Astrocyte (in vitro differentiated cells and primary cell): ENCODE measurements at places on chromosomes 13 and 19.

DNA sequence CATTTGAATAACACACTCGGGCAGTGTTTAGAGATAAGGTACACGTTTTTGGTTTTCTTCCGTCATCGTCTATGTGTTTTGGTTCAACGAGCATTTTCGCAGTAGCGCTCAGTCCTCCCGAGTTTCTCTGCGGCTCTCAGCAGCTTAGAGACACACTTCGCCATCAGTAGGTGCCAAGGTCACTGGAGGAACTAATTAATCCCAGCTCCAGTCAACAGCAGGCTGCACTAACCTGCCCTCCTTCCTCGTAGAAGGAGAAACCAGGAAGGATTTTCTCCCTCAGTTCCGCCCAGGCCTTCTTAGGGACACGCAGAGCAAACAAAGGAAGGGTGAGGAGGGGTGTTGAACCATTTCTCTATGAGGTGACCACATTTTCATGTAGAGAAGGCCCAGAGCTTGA is 12.6 kb downstream of the MBNL2 start:
- DNase-seq, result no peak

DNA sequence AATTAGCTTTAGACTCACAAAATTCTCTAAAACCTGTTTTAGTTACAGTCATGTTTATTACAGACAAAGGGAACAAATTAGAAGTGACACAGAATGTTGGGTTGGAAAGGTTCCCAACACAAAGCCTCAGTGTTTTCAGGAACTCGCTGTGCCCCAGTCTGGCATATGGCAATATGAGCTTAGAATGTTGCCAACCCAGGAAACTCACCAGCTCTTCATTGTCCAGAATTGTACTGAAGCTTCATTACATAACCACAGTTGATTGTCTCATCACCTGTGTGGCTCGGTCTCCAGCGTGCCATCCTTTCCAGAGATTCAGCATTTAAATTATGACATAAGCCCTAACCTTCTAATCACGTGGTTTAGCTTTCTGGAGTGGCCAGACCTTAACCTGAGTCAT is 19.1 kb downstream of the ZNF264 start:
- DNase-seq, result no peak

DNA sequence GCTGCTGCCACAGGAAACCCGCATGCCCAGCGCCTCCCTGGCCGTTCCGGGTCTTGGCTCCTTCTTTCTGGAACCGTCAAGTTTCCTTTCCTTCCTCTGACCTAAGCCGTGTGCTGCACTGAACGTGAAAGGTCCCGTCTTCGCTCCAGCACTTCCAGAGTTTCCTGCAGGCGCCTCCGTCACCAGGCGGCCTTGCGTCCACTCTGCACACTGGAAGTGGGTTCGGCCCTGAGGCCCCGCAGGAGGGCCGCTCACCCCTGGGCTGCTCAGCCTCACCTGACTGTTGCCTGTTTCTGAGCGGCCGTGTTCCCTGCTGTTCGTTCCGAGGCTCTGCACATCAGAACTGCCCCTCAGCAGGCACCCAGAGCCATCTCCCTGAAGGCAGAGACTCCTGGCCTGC is 12.3 kb upstream of the MEX3D start:
- no peak for DNase-seq

GRCh38 chr13:45847554-45848224 is 3.9 kb downstream of the SIAH3 start:
- DNase-seq, result peak; percentile 27

- DNase-seq, result no peak
These were observed 90.8 kb downstream of the SLC7A1 start for GRCh38 chr13:29504691-29505090.

GRCh38 chr13:94173312-94173854 is 306.1 kb downstream of the DCT start:
- DNase-seq, result peak; percentile 91

GRCh38 chr19:29482855-29483640 is 42.7 kb upstream of the VSTM2B start:
- DNase-seq, result no peak

- no peak for DNase-seq
These were observed 8.4 kb upstream of the C13orf46 start for GRCh38 chr13:113982296-113982661.

DNA sequence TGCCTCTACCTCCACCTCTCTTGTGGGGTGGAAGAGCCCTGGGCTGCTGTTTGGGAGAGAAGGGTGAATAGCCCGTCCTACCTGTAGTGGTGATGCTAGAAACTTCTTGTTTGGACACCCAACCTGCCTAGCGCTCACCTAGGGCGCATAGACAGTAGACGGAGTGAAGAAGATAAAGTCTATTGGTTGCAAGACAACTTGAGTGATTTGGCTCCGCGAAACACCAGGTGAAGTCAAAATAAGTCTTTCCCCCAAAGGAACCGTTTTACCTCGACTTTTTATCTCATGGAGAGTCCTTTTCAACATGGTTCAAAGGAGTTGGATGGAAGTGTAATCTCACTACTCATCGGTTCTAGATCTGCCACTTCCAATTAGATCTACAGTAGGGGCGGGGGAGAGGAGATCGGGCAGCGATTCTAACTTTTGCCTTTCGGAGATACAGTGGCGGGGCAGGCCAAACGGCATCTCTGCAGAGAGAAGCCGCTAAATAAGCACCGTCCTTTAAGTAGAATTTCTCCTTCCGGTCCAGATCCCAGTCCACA is 694 bp upstream of the ZIC5 start:
- DNase-seq, result no peak

GRCh38 chr19:41968751-41969595 is 9.9 kb upstream of the RABAC1 start:
- no peak for DNase-seq

GRCh38 chr19:2675892-2676291 is 26.6 kb downstream of the GNG7 start:
- no peak for DNase-seq

GRCh38 chr19:35353635-35354034 is 4.6 kb upstream of the FFAR3 start:
- no peak for DNase-seq

DNA sequence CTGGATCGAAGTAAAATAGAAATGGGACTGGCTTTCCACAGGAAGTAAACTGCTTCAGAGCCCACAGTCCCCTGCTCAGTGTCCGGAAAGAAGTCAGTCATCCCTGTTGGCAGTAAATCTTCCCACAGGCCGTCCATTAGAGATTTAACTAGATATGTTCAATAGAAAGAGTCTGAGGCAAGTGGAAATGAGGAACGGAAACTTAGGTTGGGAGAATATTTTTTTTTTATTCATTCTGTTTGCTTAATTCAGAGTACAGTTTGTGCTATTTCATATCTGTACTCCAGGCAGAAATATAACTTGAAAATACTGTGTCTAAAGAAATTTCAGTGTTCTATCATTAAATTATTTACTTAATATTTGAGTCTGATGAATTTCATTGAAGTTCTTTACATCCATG is 22.7 kb downstream of the SLC25A15 start:
- DNase-seq, result no peak

GRCh38 chr13:34421347-34421719 is 520.7 kb upstream of the NBEA start:
- no peak for DNase-seq

DNA sequence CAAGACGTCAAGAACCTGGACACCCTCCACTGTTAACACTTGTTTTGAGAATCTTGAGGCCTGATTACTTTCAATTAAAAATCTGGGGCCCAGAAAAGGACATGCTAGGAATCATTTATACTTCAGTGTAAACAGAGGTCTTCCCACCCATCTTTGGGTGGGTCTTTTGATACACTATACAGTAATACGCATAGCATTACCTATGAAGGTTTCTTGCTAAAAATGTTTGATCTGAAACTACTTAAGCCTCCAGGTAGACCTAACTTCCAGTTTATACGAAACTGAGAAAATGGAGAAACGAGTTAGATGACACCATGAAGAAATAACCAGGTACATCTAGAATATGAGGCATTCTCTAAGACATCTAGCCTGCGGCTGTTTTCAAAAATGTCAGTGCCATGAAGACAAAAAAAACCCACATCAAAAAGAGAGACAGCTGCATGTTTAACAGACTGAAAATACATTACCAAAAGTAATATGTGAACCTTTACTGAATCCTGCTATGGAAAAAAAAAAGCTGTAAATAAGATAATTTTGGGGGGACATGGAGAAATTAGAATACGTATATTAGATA is 36.6 kb downstream of the TGDS start:
- DNase-seq, result no peak

GRCh38 chr13:44052780-44053184 is 173.1 kb downstream of the LACC1 start:
- DNase-seq, result peak; percentile 60

GRCh38 chr13:39318161-39318560 is 279.9 kb downstream of the NHLRC3 start:
- no peak for DNase-seq

- DNase-seq, result no peak
These were observed 19.0 kb downstream of the CYP2F1 start for GRCh38 chr19:41133260-41133659.

DNA sequence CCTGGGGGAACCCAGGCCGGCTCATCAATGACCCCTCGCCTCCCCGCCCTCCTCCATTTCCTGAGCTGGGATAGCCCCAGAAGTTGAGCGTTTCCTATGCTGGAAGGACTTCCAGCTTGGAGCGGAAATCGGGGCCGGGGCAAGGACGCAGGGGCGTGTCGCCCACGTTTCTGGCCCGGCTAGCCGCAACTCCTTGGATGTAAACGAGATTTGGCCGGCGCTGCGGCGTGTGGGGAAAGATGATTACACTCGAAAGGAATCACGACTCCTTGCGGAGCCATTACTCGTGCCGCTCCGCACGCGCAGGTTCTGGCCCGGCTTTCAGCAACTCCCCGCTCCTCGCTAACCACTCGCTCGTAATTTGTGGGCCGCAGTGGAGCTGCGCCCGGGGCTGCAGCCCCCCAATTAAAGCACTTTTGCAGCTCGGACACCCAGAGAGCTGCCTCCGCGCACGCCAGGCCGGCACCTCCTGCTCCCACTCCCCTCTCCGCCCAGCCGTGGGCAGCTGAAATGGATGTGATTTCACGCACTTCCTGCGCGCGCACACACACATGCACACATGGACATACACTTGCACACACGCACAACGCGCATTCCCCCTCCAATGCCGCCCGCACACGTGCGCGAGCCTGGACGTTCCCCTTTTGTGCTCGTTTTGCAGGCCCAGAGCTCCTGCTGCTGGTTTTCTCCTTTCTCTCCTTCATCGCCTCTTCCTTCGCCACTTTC is 15.7 kb downstream of the ZIC5 start:
- DNase-seq, result peak; percentile 23

DNA sequence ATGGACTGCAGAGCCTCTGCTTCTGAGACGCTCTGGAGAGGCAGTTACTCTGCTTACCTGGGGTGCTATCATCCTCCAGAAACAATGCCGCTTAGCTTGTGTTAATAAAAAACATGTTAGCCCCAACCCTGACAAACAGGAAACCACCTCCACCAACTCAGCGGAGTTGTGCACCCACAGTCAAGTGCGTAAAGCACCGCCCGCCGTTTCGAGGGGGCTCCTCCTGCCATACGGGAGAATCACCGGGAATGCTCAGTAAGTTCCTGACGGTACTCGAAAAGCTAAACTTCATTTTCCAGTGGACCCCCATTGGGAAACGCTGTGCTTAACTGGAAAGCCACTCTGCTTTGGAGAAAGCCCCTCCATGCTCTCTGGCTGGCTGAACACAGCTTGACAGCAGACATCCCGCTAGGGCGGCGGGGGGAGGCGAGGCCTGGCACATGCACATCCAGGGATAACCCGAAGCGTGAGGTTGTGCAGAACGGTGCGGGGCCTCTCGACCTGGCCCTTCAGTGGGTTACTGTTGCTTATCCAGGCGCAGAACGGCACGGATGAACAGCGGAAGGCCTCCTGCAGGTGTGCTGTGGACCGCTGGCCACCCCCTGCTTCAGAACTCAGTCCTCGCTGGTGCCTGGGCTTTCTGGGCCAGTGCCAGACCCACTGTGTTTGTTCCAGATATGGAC is 17.1 kb downstream of the GAS6 start:
- no peak for DNase-seq

DNA sequence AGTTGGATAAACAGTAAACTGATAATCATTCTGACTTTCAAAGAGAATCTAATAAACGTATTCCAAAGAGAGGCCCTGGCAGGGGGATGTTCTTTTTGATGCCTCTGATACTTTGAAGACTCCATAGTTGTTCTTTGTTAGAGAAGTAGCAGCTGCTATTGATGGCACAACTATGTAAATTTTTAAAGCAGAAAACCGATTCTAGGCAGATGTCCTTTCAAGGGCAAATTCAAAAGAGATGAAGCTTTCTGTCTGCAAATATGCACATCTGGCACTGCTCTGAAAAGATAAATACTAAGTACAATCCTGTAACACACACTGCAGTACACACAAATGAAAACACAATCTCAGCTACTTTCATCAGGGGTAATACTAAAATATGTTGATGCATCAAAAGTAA is 250.1 kb downstream of the VWA8 start:
- DNase-seq, result no peak

- DNase-seq, result no peak
These were observed 1065.8 kb upstream of the SPRY2 start for GRCh38 chr13:81406639-81407292.

DNA sequence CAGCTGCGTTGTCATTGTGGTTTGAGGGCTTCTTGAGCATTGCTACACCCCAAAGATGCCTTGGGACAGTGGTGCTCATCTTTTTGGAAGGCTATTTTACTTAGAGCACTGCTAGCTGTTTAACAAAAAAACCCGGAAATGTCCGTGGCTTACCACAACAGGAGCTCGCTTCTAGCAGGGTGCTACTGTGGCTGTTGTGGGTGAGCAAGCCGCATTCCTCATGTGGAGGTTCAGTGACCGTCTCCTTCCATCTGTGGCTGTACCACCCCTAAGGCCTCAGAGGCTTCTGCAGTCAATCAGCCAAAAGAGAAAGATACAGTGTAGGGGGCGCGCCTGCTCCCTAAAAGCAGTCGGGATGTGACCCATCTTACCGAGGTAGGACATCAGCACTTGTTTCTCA is 1004.2 kb downstream of the UQCRFS1 start:
- peak; percentile 75 for DNase-seq

DNA sequence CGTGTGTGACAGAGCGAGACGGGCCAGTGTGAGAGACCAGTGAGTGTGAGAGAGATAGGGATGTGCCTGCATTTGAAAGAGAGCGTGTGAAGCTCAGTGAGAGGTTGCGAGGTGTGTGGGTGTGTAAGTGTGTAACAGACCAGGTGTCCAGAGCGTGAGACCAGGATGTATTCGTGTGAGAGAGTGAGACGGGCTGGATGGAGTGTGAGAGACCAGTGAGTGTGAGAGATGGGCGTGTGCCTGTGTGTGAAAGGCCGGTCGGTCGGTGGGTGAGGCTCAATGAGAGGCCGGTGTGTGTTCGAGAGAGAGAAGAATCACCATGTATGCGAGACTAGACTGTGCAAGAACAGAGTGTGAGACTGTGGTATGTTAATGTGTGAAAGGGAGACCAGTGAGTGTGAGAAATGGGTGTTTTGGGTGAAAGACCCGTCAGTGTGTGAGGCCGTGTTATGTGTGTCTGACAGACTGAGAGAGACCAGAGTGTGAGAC is 679 bp downstream of the ZNF471 start:
- DNase-seq, result no peak

DNA sequence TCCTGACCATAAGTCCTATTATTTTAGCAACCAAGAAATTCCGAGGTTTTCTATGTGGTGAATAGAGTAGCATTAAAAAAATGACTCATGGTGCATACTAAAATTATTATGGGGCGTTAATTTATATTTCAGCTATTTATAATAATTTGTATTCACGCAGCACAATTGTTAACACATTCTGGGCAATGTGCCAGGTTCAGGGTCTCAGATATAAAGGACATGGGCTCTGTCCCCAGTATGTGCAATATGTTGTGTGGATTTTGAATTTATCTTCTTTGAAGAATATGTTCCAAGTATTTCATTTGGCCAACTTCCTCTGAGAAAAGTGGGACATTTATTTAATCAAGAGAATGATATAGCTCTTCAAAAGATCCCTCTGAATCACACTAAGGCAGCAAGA is 1434.7 kb upstream of the PRR20A start:
- no peak for DNase-seq
